ENCODE measurements at places on chromosomes 12 and 14. TPM values are rescaled to one million over a fixed set of nuclear protein-coding genes. Genes with fewer than 3 reads are reported as not detected.

Gene LPAR5
- total RNA-seq, result 30.5 TPM

Gene USP44
- 1.7 TPM for total RNA-seq

DNA sequence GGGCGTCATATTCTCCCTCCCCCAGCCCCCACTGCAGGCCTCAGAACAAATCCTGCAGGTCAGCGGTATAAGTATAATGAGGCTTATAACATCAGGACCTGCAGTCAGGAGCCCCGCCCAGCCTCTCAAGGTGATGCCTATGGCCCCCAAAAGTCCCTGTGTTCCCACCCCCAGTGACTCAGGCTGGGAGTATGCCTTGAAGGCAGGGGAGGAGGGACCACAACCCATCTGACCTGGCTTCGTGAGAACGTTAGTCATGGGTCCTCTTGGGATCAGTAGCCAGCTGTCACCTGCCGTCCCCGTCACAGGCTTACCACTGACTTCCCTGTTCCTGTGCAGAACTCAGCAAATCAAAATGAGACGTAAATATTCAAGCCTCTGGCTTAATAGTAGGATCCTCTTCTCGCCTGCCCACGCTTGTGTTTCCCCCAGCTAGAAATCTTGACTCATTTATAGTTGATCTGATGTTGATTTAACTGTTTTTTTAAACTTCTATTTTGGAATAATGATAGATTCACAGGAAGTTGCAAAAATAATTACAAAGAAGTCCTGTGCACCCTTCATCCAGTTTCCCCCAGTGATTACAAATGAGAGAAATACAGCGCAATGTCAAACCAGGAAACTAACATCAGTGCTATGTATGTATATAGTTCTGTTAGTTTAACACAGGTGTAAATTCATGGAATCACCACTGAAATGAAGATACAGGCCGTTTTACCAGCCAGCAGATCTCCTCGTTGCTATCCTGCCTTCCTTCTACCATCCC is 107.5 kb downstream of the ADGRD1 start:
- no peak for DNase-seq

DNA sequence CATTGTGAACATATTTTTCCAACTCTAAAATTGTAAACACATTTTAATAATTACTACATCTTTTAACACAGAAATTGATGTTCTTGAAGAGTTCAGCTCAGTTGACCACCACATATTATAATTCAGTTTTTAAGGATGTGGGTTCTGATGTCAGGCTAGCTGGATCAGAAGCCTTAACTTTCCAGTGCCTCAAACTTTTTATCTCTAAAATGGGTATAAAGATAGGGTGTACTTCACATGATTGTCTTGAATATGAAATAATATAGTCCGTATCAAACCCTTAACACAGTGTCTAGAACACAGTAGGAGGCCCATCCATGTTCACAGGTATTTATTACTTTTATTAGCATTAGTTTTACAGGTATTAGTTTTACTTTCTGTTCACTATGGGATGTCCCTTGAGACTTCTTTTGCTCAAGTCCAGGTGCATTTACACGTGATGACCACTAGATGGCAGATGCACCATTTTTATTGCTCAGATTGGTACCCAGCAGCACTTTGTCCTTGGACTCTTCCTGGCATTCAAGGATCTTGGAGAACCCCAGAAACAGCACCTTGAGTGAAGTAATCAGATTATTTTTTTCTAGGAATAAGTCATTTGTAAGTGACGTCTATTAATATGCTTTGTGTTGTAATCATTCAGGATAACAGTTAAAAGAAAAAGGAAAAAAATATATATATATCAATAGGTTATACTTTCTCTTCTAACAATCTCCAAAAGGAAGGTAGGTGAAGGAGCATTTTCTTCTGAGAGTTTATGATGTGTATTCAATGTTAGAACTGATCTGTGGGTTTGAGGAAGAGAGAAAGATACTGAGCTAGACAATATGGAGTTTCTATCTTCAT is 580.2 kb downstream of the ETNK1 start:
- peak; percentile 12 for DNase-seq

DNA sequence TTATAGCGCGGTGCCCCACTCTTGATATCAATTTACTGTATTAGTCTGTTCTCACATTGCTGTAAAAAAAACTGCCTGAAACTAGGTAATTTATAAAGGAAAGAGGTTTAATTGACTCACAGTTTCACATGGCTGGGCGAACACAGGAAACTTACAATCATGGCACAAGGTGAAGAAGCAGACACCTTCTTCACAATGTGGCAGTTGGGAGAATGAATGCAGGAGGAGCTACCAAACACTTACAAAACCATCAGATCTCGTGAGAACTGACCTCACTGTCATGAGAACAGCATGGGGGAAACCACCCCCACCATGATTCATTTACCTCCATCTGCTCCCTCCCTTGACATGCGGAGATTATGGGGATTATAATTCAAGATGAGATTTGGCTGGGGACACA is 42.3 kb downstream of the FBXO34 start:
- DNase-seq, result no peak

DNA sequence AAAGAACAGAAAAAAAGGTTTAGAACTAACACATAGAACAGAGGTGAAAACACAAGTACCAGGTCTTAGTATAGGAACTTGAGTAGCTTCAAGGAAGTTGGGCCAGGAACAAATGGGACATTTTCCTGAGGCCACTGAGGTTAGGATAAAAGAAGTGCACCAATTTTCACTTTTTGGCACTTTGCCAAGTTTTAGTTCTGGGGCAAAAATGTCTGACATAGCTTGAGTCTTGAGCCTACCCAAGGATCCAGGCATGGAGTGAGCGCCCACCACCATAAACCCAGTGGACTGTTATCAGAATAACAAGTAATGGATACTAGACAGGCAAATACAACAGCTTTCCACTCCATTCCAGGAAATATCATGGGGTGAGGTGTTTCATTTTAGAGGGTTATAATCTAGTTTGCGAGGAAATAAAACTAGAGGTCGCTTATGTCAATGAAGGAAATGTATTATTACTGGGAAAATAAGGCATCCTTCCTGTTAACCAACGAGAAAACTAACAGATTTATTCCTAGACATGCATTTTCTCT is 199.7 kb upstream of the HMGA2 start:
- DNase-seq, result no peak
